ENCODE measurements at places on chromosomes 2 and 18.
A peak's percentile ranks its signal among the peaks of the same experiment; 100 is the strongest.

DNA sequence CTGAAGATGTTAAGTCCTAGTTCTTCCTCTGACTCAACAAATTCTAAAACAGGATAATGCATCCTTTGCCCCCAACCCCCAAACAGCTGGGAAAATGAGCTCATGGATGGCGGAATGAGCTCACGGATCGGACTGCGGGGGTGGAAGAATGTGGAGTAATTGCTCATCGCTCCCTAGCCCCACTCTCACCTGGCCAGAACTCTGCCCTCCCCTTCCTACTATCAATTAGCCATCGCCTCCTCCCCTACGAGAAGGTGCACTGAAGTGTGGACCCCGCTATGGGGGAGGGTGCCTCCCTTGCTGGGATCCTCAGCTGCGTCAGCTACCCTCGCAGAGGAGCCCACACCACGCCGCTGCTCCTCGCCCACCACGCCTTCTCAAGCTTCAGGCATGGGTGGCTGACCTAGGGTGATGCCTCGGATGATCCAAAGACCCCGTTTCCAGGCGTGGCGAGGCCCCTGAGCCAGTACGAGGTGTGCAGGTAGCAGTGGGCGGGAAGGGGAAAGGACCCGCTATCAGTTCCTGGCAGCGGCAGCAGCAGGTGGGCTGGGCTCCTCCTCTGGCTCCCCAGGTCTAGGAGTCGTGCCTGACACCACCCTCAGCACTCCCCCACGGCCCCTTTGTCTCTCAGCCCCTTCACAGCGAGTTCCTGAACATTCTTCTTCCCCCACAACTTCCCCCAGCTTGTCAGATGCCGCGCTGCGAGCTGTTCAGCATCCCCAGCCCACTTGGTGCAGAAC is 82.1 kb upstream of the POMC start:
- no peak for DNase-seq

DNA sequence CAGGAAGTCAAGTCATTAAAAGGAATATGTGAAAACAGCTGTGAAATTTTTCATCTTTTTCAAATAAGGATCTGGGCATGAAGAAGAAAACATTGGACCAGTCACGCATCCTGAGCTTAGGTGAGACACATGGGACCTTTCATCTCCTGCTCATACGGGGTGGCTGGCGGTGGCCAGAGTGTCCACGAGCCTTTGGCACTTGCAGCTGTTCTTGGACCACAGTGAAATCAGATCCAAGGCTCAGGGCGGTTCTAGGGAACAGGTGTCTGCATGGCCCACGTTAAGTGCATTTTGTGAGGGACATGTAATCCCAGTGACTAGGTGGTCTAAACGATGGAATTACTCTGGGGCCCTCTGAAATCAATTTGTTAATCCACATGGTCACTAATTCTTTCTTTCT is 212.7 kb upstream of the COPS8 start:
- DNase-seq, result no peak

DNA sequence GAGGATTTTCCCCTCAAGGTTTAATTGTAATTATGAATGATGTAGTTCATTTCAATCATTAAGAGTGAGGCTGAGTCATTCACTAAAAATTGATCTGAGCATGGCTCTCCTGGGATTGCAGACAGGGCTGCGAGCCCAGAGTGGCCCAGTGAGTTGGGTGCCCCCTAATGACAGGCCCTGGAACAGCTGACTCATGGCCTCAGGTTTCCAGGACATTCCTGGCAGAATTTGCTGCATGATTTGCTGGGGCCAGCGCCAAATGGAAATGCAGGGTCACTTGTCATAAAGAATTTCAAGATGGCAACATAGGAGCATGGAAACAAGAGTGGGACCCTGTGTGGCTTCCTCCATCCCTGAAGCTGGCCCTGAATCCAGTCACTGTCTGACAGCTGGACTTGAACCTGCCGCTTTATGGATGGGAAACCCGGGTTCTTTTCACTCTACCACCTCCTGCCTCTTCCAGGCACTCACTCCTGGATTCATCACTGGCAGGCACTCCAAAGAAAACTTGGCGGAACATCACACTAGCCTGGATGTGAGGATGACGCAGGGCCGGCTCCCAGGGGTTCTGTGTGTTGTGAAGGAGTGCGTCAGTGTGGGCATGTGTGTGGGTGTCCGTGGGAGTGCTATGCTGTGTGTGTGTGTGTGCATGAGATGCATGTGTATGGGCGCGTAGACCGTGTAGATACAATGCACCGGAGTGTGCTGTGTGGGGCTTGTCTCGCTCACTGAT is 15.2 kb downstream of the OTOF start:
- DNase-seq, result peak; percentile 23

DNA sequence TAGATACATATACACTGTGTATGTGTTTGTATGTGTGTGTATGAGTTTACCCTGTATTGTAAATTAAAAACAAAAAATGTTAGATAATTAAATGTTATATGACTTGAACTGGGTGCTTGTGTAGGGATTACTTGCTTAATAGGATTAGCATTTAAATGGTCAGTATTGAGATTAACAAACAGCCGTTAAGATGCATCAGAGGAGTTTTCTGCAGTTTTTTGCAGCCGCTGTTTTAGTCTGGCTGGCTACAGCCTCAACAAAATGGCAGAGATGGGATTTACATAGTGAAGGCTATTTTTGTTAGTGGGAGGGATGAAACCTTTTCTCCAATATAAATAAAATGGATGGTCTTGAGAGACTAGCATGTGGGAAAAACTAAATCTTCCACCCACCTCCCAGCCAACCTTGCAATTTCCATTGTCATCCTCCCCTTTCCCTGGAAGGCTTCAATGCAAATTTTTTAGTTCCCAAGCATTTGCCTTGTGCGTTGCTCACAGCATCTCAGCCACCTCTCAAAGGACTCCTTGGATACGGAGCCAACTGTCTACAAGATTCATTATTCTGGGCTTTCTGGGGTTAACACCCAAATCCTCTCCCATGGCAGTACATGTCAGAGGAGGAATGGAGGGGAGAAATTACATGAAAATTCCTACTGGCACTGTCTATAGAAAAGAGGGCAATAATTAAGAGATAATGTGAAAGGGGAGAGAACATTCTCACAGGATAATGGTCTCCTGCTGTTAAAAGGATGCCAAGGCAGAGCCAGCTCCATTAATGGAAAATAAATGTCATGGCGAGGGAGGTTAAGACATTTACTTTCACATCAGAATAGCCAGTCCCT is 351.9 kb downstream of the CDH2 start:
- no peak for DNase-seq

DNA sequence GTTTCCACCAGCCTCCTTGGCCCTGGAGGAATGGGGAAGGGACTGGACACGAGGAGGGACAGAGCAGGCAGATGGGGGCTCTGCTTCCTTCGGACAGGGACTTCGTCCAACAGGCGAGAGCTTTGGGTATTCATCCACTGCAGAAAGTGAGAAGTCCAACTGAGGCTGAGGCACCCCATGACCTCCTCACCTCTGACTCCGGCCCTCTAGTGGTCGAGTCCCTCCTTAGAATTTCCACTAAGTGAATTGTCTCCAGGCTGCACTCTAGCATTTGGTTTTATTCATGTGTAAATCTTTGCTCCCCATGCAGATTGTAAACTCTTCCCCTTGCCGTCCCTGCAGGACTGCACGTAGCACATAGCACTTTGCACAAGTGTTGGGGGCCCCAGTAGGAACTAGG is 75.6 kb downstream of the TMEM247 start:
- DNase-seq, result no peak

DNA sequence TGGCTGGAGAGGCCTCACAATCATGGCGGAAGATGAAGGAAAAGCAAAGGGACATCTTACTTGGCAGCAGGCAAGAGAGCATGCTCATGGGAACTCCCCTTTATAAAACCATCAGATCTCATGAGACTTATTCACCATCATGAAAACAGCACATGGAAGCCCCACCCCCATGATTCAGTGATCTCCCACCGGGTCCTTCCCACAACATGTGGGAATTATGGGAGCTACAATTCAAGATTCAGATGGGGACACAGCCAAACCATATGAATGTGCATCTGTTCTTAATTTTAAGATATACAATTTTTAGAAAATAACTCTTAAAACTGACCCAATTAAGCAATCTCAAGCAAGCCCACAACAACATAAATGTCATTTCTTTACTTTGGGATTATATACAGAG is 12.6 kb downstream of the C18orf63 start:
- DNase-seq, result no peak

GRCh38 chr18:63197246-63197869 is 122.2 kb downstream of the BCL2 start:
- DNase-seq, result no peak

DNA sequence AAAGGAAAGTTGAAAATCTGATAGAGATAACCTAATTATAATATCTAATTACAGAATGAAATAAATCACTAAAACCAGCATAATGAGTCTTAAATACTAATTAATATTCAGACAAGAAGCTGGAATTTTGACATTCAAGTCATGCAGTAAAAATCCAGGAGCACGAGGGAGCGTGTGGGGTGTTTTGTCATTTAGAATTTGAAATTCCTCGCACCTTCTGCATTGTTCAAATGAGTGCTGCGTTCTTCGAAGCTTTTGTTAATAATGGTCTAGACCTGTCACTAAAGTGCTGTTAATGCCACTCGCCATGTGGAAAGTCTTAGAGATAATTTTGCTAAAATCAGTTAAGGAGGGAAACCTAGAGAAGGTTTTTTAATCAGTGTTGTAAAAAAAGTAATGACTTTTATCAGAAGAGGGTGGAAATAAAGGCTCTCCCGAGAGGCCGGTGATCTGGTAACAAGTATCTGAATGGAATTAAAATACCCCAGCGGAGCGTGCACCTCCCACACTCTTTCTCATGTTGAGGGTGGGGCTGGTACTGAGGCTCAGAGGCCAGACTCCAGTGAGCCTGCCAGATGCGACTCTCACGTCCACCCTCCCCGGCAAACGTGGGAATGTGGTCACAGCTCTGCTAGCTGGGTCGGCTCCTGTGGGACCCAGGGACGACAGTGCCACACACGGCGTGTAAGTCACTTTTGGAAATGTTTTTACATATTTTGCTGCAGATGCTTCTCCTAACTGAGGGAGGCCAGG is 69.4 kb upstream of the MYT1L start:
- DNase-seq, result no peak

DNA sequence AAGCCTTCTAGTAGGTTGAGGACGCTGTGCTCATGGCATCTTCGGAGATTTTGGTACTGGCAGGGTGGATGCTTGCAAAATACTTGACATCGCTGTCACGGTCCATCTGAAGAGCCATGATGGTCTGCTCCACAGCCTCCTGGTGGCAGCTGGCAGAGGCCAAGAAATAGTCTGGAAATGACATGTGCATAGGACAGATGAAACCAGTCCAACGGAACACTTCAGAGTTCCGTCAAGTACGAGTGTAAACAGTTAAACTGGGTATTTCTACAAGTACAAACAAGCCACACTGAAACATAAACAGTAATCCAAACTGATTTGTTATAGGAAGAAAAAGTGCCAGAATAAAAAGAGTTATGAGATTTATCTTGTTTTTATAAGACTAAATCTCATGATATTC is 66.6 kb downstream of the PPP4R1 start:
- DNase-seq, result peak; percentile 28

- no peak for DNase-seq
Observed at GRCh38 chr18:78507217-78507616, 472.4 kb upstream of the SALL3 start.

GRCh38 chr18:44758861-44759631 is 78.4 kb downstream of the SETBP1 start:
- no peak for DNase-seq

DNA sequence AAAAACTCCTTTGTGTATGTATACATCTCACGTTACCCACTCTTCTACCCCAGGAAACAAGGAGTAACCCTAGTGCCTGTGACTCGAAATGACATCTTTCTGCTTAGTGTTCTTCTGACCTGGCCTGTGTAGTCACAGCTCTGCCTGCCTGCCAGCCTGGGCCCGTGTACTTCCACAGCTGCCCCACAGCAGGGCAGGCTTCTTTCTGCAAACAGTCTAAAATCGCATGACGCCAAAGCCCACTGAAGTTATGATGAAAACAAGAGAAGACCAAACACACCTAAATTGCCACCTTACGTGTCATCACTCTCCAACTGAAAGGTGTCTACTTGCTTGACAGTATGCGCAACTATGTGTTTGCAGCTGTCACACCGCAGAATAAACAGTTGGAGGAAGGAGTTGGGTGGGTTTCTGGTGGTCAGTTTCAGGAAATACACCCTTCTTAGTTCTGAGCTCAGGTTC is 1.5 kb downstream of the GAREM1 start:
- peak; percentile 61 for DNase-seq

GRCh38 chr2:100537918-100538317 is 24.9 kb upstream of the PDCL3 start:
- DNase-seq, result no peak

GRCh38 chr2:189312211-189312610 is 129.1 kb upstream of the WDR75 start:
- no peak for DNase-seq

GRCh38 chr2:144201868-144202468 is 318.0 kb downstream of the ZEB2 start:
- DNase-seq, result no peak

- DNase-seq, result no peak
Observed at GRCh38 chr2:71129902-71130151, 202 bp downstream of the MCEE start.

GRCh38 chr2:60502144-60502543 is 51.3 kb downstream of the BCL11A start:
- DNase-seq, result no peak

DNA sequence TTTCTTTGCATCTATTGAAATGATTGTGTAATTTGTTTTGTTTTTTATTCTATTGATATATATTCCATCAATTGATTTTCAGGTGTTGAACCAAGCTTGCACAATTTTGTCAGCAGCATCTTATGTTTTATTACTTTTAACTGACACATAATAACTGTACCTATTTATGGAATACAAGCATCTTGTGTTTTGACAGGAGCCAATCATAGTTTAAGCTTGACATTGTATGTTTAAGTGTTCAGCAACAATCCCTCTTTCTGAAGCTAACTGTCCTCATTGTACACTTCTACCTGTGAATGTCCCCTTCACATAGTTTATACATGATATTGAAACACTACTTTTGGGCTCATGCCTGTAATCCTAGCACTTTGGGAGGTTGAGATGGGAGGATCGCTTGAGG is 1017.6 kb upstream of the GYPC start:
- DNase-seq, result no peak

GRCh38 chr2:17646838-17647701 is 106.5 kb downstream of the SMC6 start:
- DNase-seq, result peak; percentile 85

- no peak for DNase-seq
Observed at GRCh38 chr18:72995558-72995957, 127.8 kb upstream of the NETO1 start.

DNA sequence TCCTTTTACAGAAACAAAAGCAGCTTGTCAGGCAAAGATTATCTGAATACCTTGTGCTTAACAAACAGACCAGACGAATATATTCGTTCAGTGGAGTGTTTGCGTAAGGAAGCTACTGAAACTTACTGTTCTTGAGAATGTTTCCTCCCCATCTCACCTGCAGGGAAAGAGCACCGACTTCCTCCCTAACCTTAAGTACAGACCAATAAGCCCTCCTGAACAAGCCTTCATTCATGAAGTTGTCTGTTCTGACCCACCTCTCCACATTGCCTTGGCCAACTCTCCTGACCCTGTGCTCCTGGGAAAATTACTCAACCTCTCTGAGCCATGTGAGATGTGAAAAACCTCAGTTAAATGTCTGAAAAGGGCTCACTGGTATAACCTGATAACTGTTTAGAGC is 35.2 kb downstream of the STK39 start:
- no peak for DNase-seq
